RCC 7860 (cell line): ENCODE measurements at places on chromosomes 5 and 9.
A peak's percentile ranks its signal among the peaks of the same experiment; 100 is the strongest.

GRCh38 chr5:157689942-157690689 lies 18.8 kb downstream of the C5orf52 start:
- no peak for DNase-seq

DNA sequence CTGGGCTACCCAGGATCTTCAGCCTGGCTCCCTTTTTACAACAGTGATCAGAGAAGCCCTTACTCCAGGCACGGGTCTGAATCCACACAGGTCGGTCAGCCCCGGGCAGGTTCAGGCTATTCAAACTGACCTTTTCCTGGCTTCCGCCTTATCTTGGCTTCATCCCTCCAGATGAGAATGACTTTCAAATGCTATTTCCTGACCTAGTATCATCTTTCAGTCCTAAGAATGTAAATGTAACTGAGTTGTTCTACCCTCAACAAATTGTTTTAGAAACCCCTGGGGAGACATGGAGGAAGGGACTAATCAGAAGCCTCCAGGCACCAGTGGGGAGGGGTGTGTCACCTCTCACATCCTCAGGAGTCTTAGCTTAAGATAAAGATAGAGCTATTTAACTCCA lies 213.2 kb downstream of the EPB41L4A start:
- no peak for DNase-seq

- DNase-seq: no peak
Measured at GRCh38 chr9:10041726-10042229, 571.0 kb downstream of the PTPRD start.

DNA sequence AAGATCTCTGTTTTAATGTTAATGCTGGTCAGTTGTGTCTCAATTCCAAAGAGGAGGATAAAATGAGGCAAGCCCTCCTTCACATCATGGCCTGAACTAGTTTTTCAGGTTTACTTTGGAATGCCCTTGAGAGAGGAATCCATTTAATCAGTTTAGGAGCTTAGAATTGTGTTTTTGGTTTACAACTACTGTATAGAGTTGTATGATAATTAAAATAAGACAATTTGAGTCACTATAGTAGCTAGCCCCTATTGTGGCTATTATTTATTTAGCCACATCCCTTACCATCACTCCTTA lies 107.8 kb upstream of the PRLR start:
- DNase-seq: no peak

- no peak for DNase-seq
Measured at GRCh38 chr9:78572266-78572665, 275.3 kb downstream of the PSAT1 start.

DNA sequence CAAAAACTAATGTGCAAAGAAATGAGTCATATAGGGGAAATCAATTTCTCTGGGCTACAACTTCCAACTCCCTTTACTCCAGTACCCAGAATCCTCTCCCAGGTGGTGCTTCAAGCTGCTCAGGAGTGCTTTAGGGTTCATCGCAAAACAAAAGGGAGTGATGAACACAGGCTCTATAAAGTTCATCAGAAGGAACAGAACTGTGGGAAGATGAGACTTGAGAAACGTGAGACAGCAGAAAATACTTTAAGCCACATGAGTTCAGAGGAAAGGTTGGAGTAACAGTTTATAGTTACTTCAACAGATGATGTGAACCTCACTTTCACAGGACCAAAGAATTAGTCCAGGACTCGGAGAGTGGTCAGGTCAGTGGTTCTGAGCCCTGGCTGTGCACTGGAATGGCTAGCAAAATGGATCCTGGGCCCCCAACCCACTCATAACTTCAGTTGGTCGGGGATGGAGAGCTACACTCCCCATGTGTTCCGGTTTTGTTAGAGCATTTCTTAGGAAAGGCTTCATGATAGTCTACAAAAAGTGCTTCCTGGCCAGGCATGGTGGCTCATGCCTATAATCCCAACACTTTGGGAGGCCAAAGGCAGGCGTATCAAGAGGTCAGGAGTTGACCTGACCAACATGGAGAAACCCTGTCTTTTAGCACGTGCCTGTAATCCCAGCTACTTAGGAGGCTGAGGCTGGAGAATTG lies 4.3 kb downstream of the RPL12 start:
- DNase-seq: peak; percentile 29

- no peak for DNase-seq
Measured at GRCh38 chr9:93586290-93587057, 10.1 kb downstream of the PHF2 start.

DNA sequence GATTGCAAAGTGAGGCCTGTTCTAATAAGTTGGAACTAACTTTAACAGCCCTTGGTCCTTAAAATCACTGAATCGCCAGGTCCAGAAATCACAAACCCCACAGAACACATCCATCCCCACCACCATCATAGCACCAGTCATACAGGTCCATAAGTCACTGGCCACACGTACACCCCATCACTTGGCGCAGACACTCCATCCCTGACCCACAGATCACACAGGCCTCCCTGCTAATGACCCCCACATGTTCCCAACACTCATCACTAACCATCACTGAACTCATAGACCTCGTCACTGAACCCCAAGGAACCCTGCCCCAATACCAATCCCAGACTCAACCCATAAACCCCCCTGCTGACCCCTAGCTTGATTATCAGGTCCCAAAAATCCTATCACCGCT lies 41.2 kb upstream of the ZNF300 start:
- DNase-seq: no peak

GRCh38 chr5:179207470-179207869 lies 137.8 kb downstream of the ADAMTS2 start:
- DNase-seq: no peak

DNA sequence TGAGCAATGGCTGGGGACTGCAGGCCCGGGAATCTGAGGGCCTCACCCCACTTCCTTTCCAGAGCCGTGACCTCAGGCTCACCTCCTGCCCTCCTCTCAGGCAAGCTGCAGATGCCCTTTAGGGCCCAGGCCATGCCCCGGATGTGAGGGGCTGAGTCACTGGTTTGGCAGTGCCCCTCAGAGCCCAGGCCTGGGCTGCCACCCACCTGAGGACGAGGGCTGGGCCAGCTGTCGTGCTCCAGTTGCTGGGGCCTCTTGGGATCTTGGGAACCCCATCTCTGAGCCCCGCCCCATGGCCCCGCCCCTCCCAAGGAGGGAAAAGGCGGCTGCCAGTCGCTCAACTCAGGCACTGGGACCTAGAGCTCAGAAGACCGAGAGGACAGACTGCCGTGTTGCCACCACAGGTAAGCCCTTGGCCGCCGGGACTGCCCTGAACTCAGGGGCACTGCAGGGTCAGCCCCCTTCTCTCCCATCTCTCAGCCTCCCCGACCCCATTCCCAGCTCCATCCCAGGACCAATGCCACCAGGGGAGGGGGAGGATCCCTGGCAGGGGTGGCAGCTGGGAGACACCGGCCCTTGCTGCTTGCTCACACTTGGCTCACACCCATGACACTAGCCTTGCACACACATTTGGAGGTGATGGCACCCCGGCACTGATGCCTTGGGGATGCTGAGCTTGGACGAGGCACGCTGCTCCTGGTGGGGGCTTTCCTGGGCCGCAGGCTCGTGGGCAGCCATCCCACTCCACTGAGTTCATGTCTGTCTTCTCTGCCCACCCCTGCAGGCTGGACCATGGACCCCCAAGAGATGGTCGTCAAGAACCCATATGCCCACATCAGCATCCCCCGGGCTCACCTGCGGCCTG lies at the start of gene CYSRT1:
TSS of gene CYSRT1 (plus strand) at position 345 of the 865 bp plus-strand sequence. CDS start at position 793, 448 bp downstream.
- no peak for DNase-seq

- no peak for DNase-seq
Measured at GRCh38 chr5:149840226-149840825, 104.3 kb downstream of the PDE6A start.

DNA sequence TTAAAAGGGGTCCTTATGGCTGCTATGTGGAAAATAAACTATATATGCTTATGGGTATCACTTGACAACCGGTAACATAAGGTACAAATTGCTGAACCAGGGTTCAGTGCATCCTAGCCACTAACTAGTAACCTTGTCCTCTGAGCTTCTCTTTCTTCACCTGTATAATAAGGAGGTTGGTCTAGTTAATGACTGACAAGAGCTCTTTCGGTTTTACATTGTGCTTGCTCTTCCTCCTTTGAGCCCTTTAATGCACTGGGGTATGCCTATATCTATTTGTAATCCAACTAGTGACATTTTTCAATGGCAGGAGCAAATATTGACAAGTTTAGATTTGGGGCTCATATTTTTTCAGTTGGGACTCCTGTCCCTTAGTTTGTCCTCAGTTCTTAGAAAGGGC lies 66.1 kb downstream of the NPR3 start:
- no peak for DNase-seq

GRCh38 chr9:121770415-121771273 lies 119.2 kb downstream of the DAB2IP start:
- no peak for DNase-seq

GRCh38 chr5:57598756-57599155 lies 116.1 kb upstream of the ACTBL2 start:
- peak; percentile 24 for DNase-seq

GRCh38 chr5:151622367-151623088 lies 31.4 kb upstream of the FAT2 start:
- DNase-seq: no peak

GRCh38 chr5:80308526-80308925 lies 11.3 kb upstream of the SPZ1 start:
- DNase-seq: no peak

DNA sequence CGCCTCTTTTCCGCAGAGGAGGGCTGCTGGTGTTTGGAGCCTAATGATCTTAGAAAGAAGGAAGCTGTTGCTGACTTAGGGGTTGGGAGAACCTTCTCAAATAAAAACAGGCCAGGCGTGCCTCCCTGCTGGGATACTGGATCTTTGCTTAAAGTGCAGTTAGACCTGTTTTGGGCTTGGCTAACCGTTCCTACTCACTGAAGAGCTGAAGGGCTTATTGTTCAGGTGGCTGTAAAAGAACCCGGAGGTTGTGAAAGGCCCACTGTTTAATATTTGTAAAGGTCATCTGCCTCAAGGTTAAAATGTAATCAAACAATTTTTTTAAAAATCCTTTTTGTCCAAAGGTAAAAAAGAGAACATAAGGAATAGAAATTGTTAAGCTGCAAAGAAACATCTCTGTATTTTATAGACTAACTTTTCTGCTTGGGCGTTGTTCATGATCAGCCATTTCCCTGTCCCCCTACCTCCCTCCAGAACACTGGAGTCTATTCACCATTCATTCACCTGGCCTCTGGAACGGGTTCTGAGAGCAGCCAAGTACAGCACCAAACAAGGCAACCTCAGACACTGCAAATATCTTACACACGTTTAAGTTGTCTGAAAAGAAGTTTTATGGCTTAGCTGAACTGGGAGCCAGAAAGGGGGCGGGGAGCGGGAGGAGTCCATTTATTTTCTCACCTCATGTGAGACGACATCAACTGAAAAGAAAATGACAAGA lies 18.6 kb upstream of the MTMR12 start:
- DNase-seq: no peak

DNA sequence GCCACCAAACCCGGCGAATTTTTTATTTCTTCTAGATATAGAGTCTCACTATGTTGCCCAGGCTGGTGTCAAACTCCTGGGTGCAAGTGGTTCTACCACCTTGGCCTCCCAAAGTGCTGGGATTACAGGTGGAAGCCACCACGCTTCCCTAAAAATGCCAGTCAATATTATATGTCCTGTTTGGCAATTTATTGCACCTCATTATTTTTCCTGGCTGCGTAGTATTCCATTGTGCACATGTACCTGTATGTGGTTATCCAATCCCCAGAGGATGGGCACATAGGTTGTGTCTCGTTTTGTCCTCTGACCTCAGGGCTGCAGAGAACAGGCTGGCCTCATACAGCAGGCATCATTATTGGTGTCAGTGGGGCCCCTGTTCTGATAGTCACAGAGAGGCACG lies 181.7 kb downstream of the C9orf50 start:
- DNase-seq: no peak

GRCh38 chr9:78821126-78821822 lies 524.3 kb downstream of the PSAT1 start:
- DNase-seq: peak; percentile 36

- no peak for DNase-seq
Measured at GRCh38 chr9:69621730-69622460, 50.3 kb downstream of the APBA1 start.

DNA sequence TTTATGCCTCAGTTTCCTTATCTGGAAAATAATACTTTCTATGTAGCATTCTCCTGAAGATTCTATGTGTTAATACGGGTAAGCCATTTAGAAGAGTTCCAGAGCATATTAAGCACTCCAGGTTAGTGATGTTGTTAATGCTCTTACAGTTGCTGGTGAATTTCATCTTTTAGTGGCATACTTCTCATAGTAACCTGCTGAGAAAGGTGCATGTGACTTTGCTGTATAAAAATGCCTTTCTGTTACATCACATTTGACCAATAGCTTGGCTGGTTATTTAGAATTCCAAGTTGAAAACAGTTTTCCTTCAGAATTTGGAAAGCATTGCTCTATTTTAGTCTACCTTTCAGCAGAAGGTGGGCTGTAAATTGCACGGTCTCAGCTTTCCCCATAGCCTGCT lies 27.2 kb downstream of the GCNT1 start:
- DNase-seq: no peak

GRCh38 chr5:78626009-78626571 lies 22.5 kb downstream of the LHFPL2 start:
- no peak for DNase-seq

DNA sequence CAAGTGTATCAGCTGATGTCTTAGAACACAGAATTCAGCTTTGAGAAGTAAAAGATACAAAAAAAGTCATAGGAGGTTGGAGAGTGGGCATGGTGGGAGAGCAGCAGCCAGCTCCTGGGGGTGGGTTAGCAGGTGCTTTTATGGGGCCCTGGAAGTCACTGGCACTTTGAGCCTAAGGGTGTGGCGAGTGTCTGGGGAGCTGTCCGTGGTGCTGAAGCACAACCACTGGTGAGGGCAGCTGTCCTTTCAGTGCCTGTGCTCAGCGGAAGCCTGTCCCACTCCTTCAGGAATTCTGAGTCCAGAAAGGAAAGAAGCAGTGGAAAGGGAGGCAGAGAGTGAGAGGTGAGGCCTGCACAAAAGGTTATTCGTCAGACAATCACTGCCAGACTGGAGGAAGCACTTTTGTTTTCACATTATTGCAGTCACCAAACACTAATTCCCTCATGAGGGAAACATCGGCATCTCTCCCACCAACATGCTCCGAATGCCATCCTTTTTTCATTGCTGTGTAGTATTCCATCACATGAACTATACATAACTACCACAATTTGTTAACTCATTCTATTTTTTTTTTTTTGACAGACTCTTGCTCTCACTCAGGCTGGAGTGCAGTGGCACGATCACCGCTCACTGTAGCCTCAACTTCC lies 59.4 kb upstream of the RAPGEF1 start:
- peak; percentile 10 for DNase-seq

DNA sequence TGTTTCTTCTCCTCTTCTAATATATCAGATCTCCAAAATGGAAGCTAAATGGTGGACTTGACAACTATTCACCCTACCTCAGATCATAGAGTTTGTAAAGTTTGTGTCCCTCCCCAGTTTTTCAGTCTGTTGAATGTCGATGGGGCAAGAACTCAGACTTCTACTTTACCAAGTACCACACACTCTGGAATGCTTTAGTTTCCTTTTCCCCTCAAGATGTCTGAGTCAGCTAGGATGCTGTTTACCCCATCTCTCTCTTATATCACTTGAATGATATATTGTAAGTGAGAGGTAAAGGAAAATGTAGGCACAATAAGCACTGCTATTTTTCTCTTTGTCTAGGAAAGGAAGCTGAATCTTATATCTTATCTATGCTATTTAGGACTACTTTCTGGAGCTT lies 25.9 kb upstream of the TAL2 start:
- DNase-seq: no peak

- DNase-seq: peak; percentile 7
Measured at GRCh38 chr5:68285851-68286611, 70.5 kb downstream of the PIK3R1 start.

GRCh38 chr5:123700624-123701287 lies 188.8 kb downstream of the CSNK1G3 start:
- peak; percentile 97 for DNase-seq
